ENCODE measurements at places on chromosomes 3 and 15.

DNA sequence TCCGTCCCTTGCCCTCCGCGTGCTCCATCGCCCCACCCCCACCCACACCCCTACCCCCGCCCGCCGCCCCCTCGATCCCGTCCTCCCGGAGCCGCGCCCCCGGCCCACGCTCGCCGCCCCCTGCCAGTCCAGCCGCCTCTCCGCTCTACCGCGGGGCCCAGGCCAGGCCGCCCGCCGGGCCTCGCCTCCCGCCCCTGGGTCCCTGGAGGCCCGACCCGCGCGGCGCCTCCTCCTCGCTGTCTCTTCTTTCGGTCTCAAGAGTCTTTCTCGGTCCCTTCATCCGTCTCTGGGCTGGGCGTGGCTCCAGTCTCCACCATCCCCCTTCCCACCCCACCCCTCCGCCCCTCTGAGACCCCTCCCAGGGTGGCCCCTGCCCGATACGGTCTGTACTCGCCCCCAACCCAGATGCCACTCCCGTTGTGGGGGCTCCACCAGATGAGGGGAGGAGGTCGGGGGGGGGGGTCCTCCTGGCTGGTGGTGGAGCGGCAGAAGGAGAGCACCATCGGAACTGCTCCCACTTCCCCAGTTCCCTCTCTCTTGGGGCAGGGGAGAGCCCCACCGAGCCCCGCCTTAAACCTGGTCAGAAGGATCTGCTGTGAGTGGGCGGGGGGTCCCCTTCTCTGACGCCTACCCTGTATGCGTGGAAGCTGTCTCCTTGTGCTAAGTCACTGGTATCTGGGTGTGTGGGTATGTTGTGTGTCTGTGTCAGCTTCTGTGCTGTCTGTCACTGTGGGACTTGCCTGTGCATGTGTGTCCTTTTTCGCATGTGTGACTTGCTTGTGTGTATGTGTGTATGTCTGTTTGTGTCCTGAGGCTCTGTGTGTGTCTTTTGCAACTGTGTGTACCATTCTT lies 1.0 kb downstream of the PRKCD start:
- peak; percentile 20 for DNase-seq

- DNase-seq: peak; percentile 32
Measured at GRCh38 chr3:125150525-125151441, 61.8 kb downstream of the SLC12A8 start.

- DNase-seq: no peak
Measured at GRCh38 chr15:68379759-68380290, 52.1 kb downstream of the ITGA11 start.

GRCh38 chr3:163785693-163786092 lies 1292.6 kb downstream of the SI start:
- no peak for DNase-seq

GRCh38 chr3:188546835-188547670 lies 393.1 kb downstream of the LPP start:
- no peak for DNase-seq

DNA sequence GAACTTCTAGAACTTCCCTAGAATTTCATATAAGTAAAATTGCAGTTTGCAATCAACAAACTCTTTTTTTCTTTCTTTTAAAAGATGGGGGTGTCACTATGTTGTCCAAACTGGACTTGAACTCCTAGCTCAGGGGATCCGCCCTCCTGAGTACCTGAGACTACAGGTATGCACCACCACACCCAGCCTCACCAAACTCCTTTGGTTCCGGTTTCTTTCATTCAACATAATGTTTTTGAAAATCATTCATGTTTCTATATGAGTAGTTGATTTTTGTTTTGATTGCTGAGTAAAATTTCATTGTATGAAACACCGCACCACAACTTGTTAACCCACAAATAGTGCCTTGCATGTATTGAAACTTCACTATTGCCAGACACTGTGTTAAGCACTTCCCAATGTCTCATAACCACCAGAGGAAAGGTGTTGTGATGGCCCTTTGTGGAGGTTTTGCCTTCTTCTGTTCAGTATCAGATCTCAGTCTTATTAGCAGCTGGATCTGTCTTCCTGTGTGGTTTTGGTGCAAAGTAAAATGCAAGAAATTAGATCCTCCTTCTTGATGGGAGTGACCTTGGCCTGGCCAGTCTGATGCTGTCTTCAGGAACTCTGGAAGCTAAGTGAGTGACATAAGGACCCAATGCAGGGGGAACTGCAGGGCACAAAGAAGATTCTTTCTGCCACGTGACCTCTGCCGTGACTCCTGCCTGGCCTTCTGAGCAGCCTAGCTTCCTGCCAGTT lies 78.8 kb upstream of the UBE2E1 start:
- DNase-seq: no peak

DNA sequence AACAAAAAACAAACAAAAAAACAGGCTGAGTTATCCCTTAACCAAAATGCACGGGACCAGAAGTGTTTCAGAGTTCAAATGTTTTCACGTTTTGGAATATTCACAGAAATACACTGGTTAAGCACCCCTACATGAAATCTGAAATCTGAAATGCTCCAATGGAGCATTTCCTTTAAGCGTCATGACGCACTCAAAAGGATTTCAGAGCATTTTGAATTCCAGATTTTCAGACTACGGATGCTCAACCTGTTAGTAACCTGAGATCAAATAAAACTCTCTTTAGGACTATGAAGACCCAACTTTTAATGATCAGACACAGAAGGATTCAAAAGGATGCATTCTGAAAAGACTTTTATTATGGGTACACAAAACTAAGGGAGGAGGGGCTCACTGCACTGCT lies 9.6 kb downstream of the CLPX start:
- DNase-seq: no peak

GRCh38 chr3:25262322-25262721 lies 165.7 kb upstream of the RARB start:
- DNase-seq: no peak

- DNase-seq: peak; percentile 57
Measured at GRCh38 chr3:138434276-138434874, at the start of gene ESYT3. ESYT3 (plus strand) TSS chr3:138434616; CDS start chr3:138434799, 183 bp downstream.

GRCh38 chr3:25448750-25449692 lies 21.0 kb downstream of the RARB start:
- no peak for DNase-seq

DNA sequence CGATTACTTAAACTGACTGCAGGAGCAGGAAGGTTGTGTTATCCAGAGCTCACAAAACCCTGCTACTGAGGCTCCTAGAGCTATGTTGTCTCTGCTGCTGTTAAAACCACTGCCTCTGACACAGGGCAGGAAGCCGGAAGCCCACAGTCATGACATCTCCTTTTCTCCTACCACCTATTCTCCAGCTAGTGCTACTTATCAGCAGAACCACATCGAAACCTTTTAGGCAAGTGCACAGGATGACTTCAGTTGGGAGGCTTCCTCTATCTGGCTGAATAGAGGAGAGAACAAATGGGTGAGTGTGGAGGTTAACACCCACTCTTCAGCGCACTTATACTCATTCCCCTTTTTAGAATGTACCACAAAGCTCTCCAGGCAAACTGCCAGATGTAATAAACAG lies 638.0 kb downstream of the OTOL1 start:
- DNase-seq: no peak

GRCh38 chr3:166085164-166085856 lies 248.1 kb upstream of the BCHE start:
- DNase-seq: no peak

- DNase-seq: no peak
Measured at GRCh38 chr3:8458238-8458661, 43.4 kb upstream of the LMCD1 start.

- no peak for DNase-seq
Measured at GRCh38 chr3:120224237-120224636, 60.8 kb downstream of the GPR156 start.

GRCh38 chr3:169965562-169966427 lies 812 bp upstream of the SEC62 start:
- no peak for DNase-seq

- DNase-seq: no peak
Measured at GRCh38 chr3:71784201-71784913, 591 bp downstream of the PROK2 start.

DNA sequence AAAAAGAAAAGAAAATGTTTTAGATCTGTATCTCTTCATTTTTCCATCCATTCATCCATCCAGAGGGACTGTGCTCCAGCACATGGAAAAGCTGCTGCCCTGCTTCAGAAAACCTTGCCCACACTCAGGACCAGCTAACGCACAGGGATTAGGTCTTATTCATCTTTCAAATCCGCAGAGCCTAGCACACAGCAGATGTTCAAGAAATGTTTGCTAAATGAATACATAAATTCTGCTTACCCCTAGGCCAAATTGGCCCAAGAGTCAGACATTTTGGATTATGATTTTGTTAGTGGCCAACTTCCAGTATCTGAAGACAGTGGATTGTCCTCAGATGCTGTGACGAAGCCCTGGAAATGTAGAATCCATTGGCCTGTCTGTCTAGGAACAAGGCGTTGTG lies 71.4 kb downstream of the GHSR start:
- no peak for DNase-seq

DNA sequence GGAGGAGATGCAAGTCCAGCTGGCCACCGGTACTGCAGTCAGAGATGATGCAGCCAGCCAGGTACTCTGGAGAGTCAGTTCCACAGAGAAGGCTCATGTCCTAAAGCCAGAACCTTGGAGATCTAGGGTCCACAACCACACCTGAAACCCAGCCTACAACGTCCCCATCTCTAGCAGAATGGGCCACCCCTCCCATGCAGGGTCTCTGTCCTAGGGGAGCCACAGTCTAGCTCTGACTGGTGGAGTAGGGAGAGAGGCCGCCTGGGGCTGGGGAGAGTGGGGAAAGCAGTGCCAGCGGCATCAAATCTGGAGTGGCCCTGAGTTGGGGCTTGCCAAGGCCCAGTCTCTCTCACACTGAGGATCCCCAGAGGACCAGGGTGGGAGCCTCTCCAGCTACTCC lies 43.5 kb downstream of the PTH1R start:
- DNase-seq: no peak

GRCh38 chr3:184500344-184500923 lies 61.2 kb upstream of the EPHB3 start:
- DNase-seq: no peak

- DNase-seq: no peak
Measured at GRCh38 chr15:70030851-70031250, 66.9 kb downstream of the TLE3 start.

DNA sequence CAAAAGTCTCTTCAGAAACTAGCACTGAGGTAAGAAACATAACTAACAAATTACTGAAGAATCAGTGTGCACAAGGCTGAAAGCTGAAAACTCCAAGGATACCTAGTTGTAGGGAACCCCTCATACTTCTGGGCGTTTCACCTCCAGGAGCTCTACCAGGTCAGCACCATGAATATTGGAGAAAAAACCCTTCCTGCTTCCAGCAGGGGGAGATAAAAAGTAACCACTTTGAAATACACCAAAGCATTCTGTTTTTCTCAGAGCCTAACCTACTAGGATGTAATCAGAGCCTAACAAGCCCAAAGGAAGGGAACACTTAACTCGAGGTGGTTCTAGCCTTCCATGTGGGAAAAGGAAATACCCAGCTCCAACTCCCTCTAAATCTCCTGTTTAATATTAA lies 175.8 kb upstream of the MME start:
- DNase-seq: no peak

DNA sequence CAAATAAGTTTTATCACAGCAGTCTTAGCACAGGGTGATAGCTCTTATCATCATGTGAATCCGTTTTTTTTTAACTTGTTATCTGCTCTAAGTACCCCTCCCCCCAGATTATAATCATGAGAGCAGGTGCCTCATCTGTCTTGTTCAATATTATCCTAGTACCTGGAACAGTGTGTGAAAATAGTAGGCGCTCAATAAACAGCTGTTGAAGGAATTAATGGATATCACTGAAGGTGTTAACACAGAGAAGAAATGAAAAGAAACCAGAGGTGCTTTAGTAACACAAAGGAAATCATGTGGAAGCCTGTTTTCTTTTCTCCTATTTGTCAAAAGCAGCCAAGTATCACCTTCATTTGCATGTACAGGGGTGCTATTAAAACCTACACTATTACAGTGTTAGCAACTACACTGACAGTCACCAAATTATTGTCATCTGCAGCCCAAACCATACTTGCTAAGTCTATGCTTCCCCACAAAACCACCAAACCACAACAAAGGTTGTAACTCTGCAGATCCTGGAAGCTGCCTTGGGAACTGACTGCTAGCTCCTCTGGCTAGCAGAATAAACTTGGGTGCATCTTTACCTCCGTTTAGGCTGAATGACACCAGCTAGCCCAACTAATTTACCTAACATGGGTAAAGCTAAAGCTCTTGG lies 2.9 kb downstream of the XPC start:
- peak; percentile 9 for DNase-seq

DNA sequence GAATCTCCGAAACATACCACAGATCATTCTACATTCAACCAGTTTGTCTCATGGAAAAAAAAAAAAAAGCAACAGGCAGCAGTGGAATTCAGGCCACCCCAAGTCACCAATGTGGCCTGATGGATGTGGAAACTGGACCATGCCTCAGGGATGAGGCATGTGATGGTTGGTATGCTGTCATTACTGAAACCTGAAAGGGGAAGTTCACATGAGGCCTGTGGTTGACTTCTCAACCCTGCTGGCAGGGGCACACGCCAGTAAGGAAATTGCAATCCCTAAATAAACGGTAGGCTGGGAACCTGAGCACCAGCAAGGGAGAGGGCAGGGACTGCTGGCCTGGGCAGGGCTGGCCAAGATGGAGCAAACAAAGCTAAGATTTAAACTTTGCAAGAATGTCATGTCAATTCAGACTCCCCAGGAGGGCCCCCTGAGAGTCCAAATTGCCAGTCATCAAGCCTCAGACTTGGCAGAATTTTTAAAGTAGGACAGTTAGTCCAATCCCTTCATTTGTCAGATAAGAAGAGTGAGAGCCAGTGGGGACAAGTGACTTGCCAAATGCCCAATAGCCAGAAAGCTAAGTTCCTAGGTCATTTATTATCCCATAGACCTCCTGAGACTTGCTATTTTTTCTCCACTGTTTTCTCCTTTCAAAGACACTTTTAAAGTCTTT lies 310.4 kb downstream of the ERC2 start:
- no peak for DNase-seq

Measured in stimulated activated CD4-positive, alpha-beta T cell treated with anti-CD3 and anti-CD28 coated beads, TNF-alpha, amount 100 ng/mL, for 48 hours (primary cell).